Endodermal cell (in vitro differentiated cells): ENCODE measurements at places on chromosomes 6 and 20. TPM values are rescaled to one million over a fixed set of nuclear protein-coding genes. Genes with fewer than 3 reads are reported as not detected.
A peak's percentile ranks its signal among the peaks of the same experiment; 100 is the strongest.

Gene SLC12A5
- total RNA-seq, result 5.7 to 12.7 TPM (median 8.1 TPM) in 3 replicates

Gene CUL9
- 32.0 to 43.5 TPM (median 34.1 TPM) in 3 replicates for total RNA-seq

Gene LY86
- total RNA-seq, result not detected in 2 replicates

Gene PROCR
- total RNA-seq, result 2.3 and 2.4 TPM in 2 replicates

Gene ARMC12
- 0.93 to 2.0 TPM (median 1.8 TPM) in 3 replicates for total RNA-seq

DNA sequence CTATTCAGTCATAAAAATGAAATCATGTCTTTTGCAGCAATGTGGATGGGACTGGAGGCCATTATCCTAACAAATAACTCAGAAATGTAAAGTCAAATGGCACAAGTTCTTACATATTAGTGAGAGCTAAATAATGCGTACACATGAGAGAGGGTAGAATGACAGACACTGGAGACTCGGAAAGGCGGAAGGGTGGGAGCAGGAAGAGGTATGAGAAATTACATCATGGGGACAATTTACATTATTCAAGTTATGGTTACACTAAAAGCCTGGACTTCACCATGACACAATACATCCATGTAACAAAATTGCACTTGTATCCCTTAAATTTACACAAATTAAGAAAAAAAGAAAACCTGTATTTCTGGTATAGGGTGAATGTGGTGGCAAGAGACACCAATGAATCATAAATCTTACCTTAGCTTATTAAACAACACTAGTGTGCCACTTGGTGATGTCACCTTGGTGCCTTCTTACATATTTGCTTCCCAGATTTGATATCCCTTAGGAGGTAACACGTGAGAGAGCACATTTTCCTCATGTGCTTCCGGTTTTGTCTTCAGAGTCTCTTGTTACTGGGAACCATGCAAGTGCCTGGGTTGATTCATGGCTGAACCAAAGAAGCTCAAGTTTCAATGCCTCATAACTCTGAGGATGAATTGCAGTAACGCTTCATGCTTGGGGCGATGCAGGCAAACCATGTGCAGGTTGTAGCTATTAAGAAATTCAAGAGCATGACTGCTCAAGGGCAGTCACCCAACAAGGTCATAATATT lies 84.6 kb downstream of the DCDC2 start:
- no peaks in the 10 kb centered on the region for H3K27me3 ChIP-seq
- H3K4me3 ChIP-seq, result no peak overlapping the region
- H3K4me1 ChIP-seq, result no peaks in the 10 kb centered on the region
- DNase-seq, result no peak
- no peaks in the 10 kb centered on the region for H3K36me3 ChIP-seq

GRCh38 chr6:138188278-138188941 lies 26.7 kb downstream of the ARFGEF3 start:
- no peak for DNase-seq
- H3K4me3 ChIP-seq, result no peak overlapping the region
- no peaks in the 10 kb centered on the region for H3K27me3 ChIP-seq
- no peak overlapping the region for H3K27ac ChIP-seq

GRCh38 chr6:113599444-113599843 lies 257.7 kb upstream of the MARCKS start:
- no peak overlapping the region for H3K4me3 ChIP-seq
- H3K27me3 ChIP-seq, result no peaks in the 10 kb centered on the region
- no peak overlapping the region for H3K27ac ChIP-seq
- H3K4me1 ChIP-seq, result no peaks in the 10 kb centered on the region

- H3K4me3 ChIP-seq, result no peak overlapping the region
- H3K27ac ChIP-seq, result no peak overlapping the region
- no peaks in the 10 kb centered on the region for H3K36me3 ChIP-seq
- no peaks in the 10 kb centered on the region for H3K4me1 ChIP-seq
- H3K27me3 ChIP-seq, result no peaks in the 10 kb centered on the region
Measured at GRCh38 chr6:138959521-138959920, 28.5 kb downstream of the REPS1 start.

DNA sequence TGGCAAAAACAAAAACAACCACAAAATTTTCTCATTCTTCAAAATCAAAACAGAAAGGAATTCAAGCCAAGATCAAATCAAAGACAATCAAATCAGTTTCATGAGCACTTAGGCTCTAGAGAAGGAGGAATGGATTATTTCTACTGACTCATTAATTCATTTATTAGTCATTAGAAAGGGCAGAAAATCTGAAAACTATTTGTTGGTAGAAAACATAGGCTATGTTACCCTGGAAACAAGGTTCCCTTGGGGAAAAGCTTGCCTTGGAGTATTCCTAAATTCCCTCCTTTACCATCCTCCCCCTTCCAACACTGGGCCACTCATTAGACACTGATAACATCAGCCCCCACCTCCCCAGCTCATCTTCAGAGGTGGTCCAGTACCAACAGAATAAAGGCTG lies 17.5 kb downstream of the KIF16B start:
- no peak overlapping the region for H3K27ac ChIP-seq
- H3K4me1 ChIP-seq, result no peaks in the 10 kb centered on the region
- no peak for DNase-seq
- H3K4me3 ChIP-seq, result no peak overlapping the region
- no peaks in the 10 kb centered on the region for H3K27me3 ChIP-seq

DNA sequence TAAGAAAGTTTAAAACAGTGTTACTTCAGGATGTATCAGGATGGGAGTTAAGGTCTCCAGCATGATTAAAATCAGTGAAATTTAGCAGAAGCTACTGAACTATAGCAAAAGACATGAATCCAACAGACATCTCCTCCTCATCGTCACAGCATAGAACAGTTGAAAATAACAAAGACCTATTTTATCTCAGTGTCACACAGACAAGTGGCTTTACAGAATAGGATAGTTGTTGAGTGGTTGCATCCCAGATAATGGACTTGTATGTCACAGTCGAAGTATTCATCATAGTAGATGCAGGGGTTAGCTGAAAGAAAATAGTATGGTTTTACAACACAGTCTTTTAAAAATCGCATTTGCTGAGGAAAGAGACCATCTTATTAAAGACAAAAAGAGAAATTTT lies 31.2 kb downstream of the CRISP1 start:
- no peaks in the 10 kb centered on the region for H3K36me3 ChIP-seq
- H3K4me1 ChIP-seq, result no peaks in the 10 kb centered on the region
- H3K4me3 ChIP-seq, result no peak overlapping the region
- DNase-seq, result no peak
- no peak overlapping the region for H3K27ac ChIP-seq

GRCh38 chr20:53737396-53738038 lies 143.9 kb upstream of the ZNF217 start:
- peak overlapping the region; percentile 95 for H3K27ac ChIP-seq
- H3K27me3 ChIP-seq, result no peaks in the 10 kb centered on the region
- DNase-seq, result no peak
- H3K4me1 ChIP-seq, result peaks cover 29% of the 10 kb centered on the region

GRCh38 chr20:35845561-35845960 lies 73.7 kb downstream of the PHF20 start:
- no peak overlapping the region for H3K27ac ChIP-seq
- no peaks in the 10 kb centered on the region for H3K27me3 ChIP-seq
- DNase-seq, result no peak
- H3K36me3 ChIP-seq, result peaks cover 75% of the 10 kb centered on the region
- H3K4me1 ChIP-seq, result no peaks in the 10 kb centered on the region
- no peak overlapping the region for H3K4me3 ChIP-seq

- no peaks in the 10 kb centered on the region for H3K36me3 ChIP-seq
- DNase-seq, result no peak
- H3K27ac ChIP-seq, result no peak overlapping the region
Measured at GRCh38 chr6:162913206-162913605, 185.4 kb downstream of the PACRG start.

GRCh38 chr6:122078481-122078880 lies 321.0 kb upstream of the HSF2 start:
- no peak overlapping the region for H3K27ac ChIP-seq
- H3K27me3 ChIP-seq, result no peaks in the 10 kb centered on the region
- H3K4me1 ChIP-seq, result no peaks in the 10 kb centered on the region
- no peak for DNase-seq
- no peak overlapping the region for H3K4me3 ChIP-seq
